ENCODE measurements at places on chromosomes 6 and 20. TPM values are rescaled to one million over a fixed set of nuclear protein-coding genes. Genes with fewer than 3 reads are reported as not detected.

Gene GGTLC1
- not detected for total RNA-seq

Gene CST5
- not detected for total RNA-seq

Gene MAP7
- total RNA-seq = 82.7 TPM

Gene TMC2
- total RNA-seq = not detected

Gene PTPN1
- total RNA-seq = 33.9 TPM

Gene DNAH8
- total RNA-seq = not detected

Gene ABCF1
- total RNA-seq = 52.0 TPM

Gene PPP1R18
- total RNA-seq = 16.7 TPM

Gene CFAP206
- total RNA-seq = not detected

Gene TMEM14A
- total RNA-seq = 16.8 TPM

Gene ANKRD60
- not detected for total RNA-seq

Gene TRIM40
- 13.2 TPM for total RNA-seq

Gene ANKRD66
- total RNA-seq = not detected

Gene CTCFL
- not detected for total RNA-seq

Gene FAM209B
- total RNA-seq = not detected

Gene GSTA3
- not detected for total RNA-seq

Gene CHRNA4
- not detected for total RNA-seq

Gene POLH
- 11.2 TPM for total RNA-seq

Gene CTAGE9
- not detected for total RNA-seq

Gene PPIL1
- total RNA-seq = 12.6 TPM

Gene FAM50B
- 2.7 TPM for total RNA-seq

Gene COL9A3
- 2.8 TPM for total RNA-seq

Gene SLC22A16
- not detected for total RNA-seq

Gene CYP24A1
- not detected for total RNA-seq

Gene AGER
- 4.4 TPM for total RNA-seq

Gene RIPPLY2
- not detected for total RNA-seq

Gene BTNL2
- not detected for total RNA-seq

All from left colon (tissue), 2 donors.